ENCODE measurements at places on chromosomes 4 and X. TPM values are rescaled to one million over a fixed set of nuclear protein-coding genes. Genes with fewer than 3 reads are reported as not detected.

MAN2B2 gene
- 9.9 TPM for total RNA-seq

EDNRA gene
- 0.30 TPM for total RNA-seq

GPR173 gene
- total RNA-seq, result not detected

PLXNB3 gene
- total RNA-seq, result 3.3 TPM

ADGRL3 gene
- total RNA-seq, result 0.03 TPM

PDCL2 gene
- total RNA-seq, result not detected

DCAF8L2 gene
- total RNA-seq, result not detected

XKRX gene
- 0.59 TPM for total RNA-seq

SH3BGRL gene
- total RNA-seq, result 43.7 TPM

CDX4 gene
- not detected for total RNA-seq

RIBC1 gene
- total RNA-seq, result 0.53 TPM

UGT2A2 gene
- total RNA-seq, result not detected

GAGE12H gene
- not detected for total RNA-seq

GUCY1A1 gene
- not detected for total RNA-seq

FABP2 gene
- total RNA-seq, result not detected

ASB12 gene
- not detected for total RNA-seq

GCNA gene
- total RNA-seq, result 1.7 TPM

DCAF12L1 gene
- not detected for total RNA-seq

PWWP3B gene
- not detected for total RNA-seq

PLS3 gene
- 191 TPM for total RNA-seq

STBD1 gene
- total RNA-seq, result 12.7 TPM

APLN gene
- total RNA-seq, result 0.85 TPM

ERCC6L gene
- total RNA-seq, result 12.2 TPM

COX7B2 gene
- total RNA-seq, result not detected

DTHD1 gene
- total RNA-seq, result not detected

MAP7D2 gene
- total RNA-seq, result 5.1 TPM

GAGE2A gene
- not detected for total RNA-seq

KANTR gene
- 2.1 TPM for total RNA-seq

GPR143 gene
- 0.30 TPM for total RNA-seq

PARM1 gene
- 0.63 TPM for total RNA-seq

RAB9A gene
- total RNA-seq, result 30.0 TPM

WNK3 gene
- 0.01 TPM for total RNA-seq

SLC4A4 gene
- 1.8 TPM for total RNA-seq

MAGEH1 gene
- 7.8 TPM for total RNA-seq

CLDN22 gene
- not detected for total RNA-seq

SLC39A8 gene
- total RNA-seq, result 9.7 TPM

ADH4 gene
- not detected for total RNA-seq

TEX11 gene
- not detected for total RNA-seq

AWAT2 gene
- not detected for total RNA-seq

DACH2 gene
- not detected for total RNA-seq

F8A2 gene
- not detected for total RNA-seq

AMTN gene
- not detected for total RNA-seq

WDFY3 gene
- 9.0 TPM for total RNA-seq

MSN gene
- total RNA-seq, result 307 TPM

TCEAL6 gene
- total RNA-seq, result not detected

SSX3 gene
- not detected for total RNA-seq

USP26 gene
- total RNA-seq, result not detected

ZNF718 gene
- 0.55 TPM for total RNA-seq

RTL5 gene
- 2.3 TPM for total RNA-seq

IL1RAPL2 gene
- total RNA-seq, result not detected

DUSP21 gene
- not detected for total RNA-seq

RNF150 gene
- total RNA-seq, result 0.20 TPM

AGTR2 gene
- total RNA-seq, result not detected

MAP3K15 gene
- total RNA-seq, result 1.8 TPM

CT45A5 gene
- not detected for total RNA-seq

NUP62CL gene
- total RNA-seq, result 16.8 TPM

PDZD4 gene
- 3.7 TPM for total RNA-seq

FRMD7 gene
- not detected for total RNA-seq

All from A549 treated with Mapracorat at 1 μM for 4 hours (cell line).